ENCODE measurements at places on chromosomes 5 and 9. TPM values are rescaled to one million over a fixed set of nuclear protein-coding genes. Genes with fewer than 3 reads are reported as not detected.

TRPM3 gene
- under 0.01 TPM for total RNA-seq

CARD6 gene
- 4.2 TPM for total RNA-seq

LAMC3 gene
- under 0.01 TPM for total RNA-seq

MORN5 gene
- total RNA-seq: not detected

ZBED3 gene
- total RNA-seq: 1.3 TPM

ANKRD55 gene
- under 0.01 TPM for total RNA-seq

LCN15 gene
- total RNA-seq: not detected

KDM4C gene
- 43.4 TPM for total RNA-seq

FOXD4 gene
- total RNA-seq: under 0.01 TPM

ZNF189 gene
- 22.1 TPM for total RNA-seq

NR2F1-AS1 gene
- total RNA-seq: 15.4 TPM
